ENCODE measurements at places on chromosomes 1 and 21.

DNA sequence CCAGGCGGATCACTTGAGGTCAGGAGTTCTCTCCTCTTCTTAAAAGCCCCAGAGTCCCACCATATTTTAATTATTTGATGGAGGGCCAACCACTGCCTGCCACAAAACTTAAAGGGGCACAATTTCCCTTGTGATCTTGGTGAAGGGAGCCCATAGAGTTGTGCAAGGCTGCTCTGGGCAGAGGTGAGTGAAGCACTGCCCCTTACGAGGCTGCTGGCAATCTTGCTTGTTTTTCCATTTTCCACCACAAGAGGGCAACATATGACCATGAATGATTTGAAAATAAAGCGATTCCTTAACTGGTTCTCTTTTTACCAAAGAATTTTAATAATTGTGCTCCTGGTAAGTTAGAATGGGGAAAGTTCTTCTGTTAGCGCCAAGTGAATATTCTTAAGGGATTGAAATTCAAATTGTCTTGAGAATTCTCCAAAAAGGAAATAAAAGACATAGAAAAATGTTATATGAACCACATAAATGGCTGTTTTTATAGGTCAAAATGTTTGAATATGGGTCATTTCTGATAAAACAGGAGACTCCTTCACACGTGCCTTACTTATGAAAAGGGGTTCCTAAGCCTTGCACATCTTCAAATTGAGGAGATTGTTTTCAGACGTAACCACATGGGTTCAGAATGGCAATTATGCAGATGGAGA, 22.7 kb downstream of the PGM1 start:
- peak; percentile 68 for DNase-seq

GRCh38 chr1:111706921-111707320, 32.3 kb downstream of the INKA2 start:
- no peak for DNase-seq

DNA sequence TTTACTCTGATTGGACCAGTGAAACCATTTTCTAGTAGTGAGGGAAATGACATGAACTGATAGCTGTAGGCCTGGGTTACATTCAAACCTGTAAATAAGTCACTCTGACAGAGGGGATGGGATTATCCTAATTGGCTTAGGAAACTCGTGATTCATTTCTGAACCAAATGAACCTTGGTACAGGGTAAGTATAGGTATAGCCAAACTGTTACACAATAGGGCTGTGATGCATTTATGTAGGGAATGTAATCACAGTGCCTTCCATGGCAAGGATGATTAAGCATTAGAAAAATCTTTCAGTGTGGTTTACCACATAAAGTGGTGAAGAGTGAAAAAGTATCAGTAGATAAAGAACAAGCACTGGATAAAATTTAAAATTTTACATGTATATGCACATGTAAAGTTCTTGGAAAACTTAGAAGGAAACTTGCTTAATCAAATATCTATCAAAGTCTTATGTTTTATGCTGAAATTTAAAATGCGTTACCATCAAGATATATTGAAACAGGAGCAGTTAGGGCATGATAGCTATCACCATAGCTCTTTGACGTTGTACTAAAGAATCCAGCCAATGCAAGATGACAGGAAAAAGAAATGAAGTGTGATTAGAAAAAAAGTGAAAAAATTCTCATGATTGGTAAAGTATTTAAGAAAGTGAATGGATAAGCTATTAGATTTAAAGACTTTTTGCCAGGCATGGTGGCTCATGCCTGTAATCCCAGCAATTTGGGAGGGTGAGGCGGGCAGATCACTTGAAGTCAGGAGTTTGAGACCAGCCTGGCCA, 63.0 kb downstream of the RABGAP1L start:
- no peak for DNase-seq

DNA sequence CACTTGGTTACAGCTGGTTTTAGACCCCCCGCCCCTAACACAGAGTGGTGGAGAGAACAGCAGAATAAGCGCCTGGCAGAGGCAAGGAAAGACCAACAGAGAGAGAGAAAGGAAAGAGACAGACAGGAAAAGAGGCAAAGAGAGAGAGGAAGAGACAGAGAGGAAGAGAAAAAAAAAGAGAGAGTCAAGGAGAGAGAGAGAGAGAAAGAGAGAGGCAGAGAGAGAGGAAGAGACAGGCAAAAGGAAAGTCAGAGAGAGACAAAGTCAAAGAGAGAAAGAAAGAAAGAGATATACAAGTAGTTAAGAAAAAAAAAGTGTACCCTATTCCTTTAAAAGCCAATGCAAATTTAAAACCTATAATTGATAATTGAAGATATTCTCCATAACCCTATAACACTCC, 13.0 kb upstream of the NEK2 start:
- no peak for DNase-seq

DNA sequence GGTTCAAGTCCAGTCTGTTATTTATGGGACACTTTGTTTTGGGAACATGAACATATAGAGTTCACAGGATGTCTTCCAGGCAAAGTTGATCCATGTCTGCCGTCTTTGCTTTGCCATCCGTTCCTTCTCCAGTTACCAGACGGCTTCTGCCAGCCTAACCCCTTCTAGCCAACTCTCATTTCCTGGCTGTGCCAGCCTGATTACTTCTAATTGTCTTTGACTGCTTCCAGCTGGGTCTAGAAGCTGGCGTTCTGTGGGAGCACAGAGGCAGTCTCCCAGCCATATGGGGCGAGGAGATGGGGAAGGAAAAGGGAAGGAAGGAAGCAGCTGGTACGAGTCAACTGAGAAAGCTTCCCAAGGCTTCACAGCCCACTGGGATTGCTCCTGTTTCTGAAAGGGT, 3.1 kb upstream of the HUNK start:
- DNase-seq = no peak

GRCh38 chr1:212470059-212470458, 37.3 kb downstream of the NENF start:
- no peak for DNase-seq

- DNase-seq = no peak
Observed at GRCh38 chr1:113849072-113849471, 22.4 kb downstream of the PTPN22 start.

DNA sequence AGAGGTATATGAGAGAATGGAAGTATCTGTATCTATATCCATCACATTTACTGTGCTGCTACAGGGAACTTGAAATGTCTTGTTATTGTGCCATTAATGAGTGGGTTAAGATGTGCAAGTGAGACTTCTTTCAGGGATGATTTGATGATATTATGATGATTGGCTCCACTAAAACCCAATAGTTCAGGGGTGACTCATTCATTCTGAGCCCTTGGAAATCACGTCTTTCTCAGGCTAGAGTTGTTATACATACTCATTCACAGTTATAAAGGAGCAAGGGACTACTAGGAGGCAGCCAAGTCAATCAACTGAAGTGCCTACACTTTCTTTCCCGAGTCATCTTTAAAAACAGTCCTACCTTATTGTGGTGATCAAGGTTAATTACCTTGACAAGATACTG, 1109.8 kb upstream of the B3GALT2 start:
- DNase-seq = no peak

- no peak for DNase-seq
Observed at GRCh38 chr21:32475162-32475812, 62.8 kb downstream of the EVA1C start.

GRCh38 chr1:221605569-221605968, 136.3 kb downstream of the DUSP10 start:
- DNase-seq = no peak

GRCh38 chr1:191912517-191912916, 245.7 kb upstream of the RGS18 start:
- DNase-seq = no peak

DNA sequence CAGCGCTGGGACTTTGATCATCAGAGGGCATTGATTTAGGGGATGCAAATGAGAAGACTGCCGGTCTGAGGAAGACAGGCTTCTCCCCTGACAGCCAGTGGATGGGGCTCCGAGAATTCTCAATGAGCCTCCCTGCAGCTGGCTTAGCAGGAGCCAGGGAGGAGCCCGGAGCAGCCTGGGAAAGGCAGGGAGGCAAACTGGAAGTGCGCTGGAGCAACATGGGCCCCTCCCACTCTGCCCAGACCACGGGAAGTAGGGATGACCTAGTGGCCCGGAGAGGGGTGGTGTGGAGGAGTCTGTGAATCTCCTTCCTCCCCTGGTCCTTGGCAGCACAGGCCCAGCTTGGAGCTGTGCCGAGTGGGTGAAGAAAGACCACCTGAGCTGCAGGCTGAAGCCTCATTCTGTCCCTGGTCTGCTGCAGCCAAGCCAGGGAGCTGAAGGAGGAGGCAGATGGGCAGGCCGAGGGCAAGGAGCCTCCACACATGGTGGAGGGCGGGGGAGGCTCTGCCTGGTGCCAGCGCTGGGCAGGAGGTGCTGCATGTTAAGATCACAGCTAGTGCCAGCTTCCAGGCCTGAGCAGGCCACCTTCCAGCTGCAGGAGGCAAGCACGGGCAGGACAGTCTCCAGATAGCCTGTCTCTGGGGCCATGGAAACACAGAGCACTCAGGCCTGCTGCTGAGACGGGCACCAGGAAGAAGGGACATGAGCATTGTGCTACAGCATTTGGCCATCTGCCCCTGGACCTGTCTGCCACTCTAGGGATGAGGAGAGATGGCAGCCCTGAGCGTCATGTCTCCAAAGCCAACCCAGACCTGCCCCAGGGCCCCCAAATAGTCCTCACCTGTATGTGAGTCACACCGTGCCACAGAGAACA, 12.2 kb upstream of the CLSTN1 start:
- no peak for DNase-seq

DNA sequence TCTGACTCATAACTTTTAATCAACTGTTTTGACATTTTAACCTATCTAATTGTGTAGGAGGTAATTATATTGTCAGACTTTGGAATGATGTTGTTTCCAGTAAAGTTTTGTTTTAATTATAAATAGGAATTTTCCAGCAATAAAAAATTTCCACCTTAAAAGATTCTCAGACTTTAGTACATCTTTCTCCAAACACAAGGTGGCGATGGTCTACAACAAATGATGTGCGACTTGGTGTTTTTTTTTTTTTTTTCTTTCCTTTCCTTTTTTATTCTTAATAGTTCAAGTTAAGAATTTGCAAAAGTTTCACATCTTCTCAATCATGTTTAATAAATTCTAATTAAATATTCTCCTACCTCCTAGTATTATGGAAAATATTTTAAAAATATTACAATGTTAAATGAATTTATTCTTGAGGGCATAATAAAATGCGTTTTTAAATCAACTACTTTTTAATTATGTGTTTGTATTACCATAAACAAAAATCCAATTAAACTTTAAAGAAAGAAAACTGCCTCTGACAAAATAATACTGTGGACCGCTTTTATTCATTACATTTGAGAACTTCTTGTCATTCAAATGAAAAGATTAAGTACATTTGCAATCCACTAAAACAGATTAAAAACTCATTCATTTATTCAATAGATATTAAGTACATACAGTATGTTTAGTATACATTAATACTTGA, 4.4 kb upstream of the ADAMTS1 start:
- DNase-seq = peak; percentile 61

DNA sequence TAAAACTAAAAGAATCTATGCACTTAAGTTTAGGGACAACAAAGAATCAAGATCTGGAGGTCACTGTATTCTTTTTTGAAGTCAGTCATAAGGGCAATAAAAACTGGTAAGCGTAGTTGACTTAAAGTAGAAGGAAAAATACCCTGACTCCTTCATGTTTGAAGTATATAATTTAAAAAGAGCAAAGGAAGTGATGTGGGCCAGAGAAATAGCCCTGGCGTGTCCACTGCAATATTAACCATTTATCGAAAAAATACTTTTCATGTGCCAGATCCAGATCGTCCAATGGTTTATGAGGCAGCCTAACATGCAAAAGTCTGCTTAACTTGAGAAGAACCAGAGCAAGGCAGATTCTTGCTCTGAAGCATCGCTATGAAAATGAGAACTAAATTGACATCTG, 162.0 kb downstream of the COQ8A start:
- DNase-seq = no peak

- no peak for DNase-seq
Observed at GRCh38 chr21:44870748-44871495, 2.6 kb downstream of the PTTG1IP start.

DNA sequence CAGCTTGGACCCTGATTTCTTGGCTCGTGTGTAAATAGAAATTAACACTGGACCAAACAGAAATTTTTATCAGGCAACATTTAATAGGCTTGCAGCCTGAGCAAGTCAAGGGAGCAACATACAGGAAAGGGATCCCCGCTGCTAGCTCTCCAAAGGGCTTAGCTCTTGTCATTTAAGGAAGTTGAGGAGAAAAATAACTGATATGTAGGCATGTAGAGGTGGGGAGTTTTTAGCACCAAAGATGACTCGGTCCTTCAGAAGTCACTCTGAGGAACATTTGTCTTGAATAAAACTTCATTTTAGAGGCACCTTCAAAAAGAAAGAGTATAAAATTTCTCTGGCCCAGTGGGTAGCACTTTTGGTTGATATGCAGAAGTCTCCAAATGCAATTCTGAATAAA, 27.1 kb downstream of the GBP2 start:
- DNase-seq = no peak

GRCh38 chr1:226444901-226445300, 37.0 kb upstream of the PARP1 start:
- peak; percentile 97 for DNase-seq

DNA sequence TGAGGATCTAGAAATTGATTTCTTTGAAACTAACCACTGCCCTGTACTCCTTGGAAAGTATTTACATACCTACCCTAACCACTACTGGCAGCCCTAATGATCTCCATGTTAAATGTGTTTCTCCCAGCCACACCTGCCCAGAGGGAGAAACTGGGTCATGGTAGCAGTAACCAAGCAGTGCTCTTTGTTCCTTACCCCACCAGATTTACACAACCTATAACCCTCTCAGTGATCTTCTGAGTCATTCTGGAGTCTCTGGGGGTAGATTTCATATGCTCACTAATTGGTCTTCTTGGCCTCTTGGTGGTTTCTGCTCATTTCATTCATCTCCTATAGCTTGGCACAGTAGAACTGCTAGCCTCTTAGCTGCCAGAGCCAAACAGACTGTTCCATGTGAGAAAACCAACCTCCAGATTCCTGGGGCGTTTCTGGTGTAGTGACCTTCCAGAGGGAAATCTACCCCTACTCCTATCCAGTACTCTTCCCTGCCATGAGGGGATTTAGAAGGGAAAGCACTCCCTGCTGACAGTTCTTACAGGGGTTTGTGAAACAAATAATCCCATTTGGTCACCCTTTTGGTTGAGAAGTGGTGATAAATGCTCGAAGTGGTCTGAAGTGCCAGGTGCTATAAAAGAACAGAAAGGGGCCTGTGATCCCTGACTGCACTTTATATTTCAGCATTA, 36.2 kb upstream of the LRIG2 start:
- no peak for DNase-seq

- DNase-seq = no peak
Observed at GRCh38 chr1:211892577-211892976, 62.0 kb upstream of the LPGAT1 start.

All from OCI-LY7 (cell line).